ENCODE measurements at places on chromosomes 2 and 18.

- no peak for DNase-seq
These were observed 764.6 kb upstream of the ZEB2 start for GRCh38 chr2:145284551-145284950.

GRCh38 chr18:14015416-14015815 is 100.1 kb upstream of the MC2R start:
- no peak for DNase-seq

DNA sequence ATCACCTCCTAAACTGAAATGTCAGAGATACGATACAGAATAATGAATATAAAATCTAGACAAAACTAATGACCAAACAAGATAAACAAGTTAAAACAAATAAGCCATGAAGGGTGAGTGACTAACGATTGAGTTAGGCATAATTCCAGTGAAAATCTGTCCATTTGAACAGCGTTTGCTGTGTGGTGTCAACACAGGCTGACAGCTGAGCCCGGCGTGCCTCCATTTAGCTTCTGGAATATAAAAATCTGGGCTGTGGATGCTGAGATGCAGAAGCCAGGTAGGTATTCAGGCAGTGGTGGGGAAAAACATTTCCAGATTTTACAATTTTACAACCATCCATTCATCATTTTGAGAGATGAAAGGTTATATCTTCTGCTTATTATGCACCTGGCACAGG is 2041.4 kb upstream of the CELF4 start:
- no peak for DNase-seq

GRCh38 chr18:7896805-7897518 is 329.8 kb downstream of the PTPRM start:
- DNase-seq: no peak

- peak; percentile 79 for DNase-seq
These were observed 114.0 kb downstream of the FAM210A start for GRCh38 chr18:13612196-13612997.

GRCh38 chr18:23504720-23505119 is 1.4 kb downstream of the RMC1 start:
- peak; percentile 16 for DNase-seq

- DNase-seq: no peak
These were observed 220.8 kb upstream of the THUMPD2 start for GRCh38 chr2:39999864-40000263.

DNA sequence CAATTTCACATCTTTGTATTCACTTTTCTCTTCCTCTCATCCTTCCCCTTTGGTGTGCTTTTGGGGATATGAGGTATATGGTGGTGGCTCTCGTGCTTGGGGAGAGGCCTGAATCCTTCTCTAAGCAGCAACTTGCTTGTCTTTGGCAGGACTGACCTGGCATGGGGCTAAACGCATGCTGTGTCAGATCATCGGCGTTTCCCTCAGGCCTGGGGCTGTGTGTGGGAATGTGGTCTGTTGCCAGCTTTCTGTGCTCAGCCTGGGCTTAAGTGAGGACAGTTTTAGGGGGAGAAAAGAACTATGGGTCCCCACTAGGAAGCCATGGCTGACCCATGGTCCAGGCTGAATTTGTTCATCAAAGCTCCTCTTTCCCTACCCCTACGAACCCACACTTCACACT is 60.7 kb downstream of the TET3 start:
- no peak for DNase-seq

- DNase-seq: no peak
These were observed 3.3 kb downstream of the BAZ2B start for GRCh38 chr2:159613091-159613490.

GRCh38 chr2:11962707-11963328 is 216.4 kb downstream of the LPIN1 start:
- no peak for DNase-seq

GRCh38 chr2:143150287-143150686 is 21.1 kb downstream of the ARHGAP15 start:
- DNase-seq: no peak

GRCh38 chr2:158120102-158120501 is 18.4 kb downstream of the UPP2 start:
- DNase-seq: no peak

GRCh38 chr2:168717790-168718502 is 84.5 kb upstream of the NOSTRIN start:
- no peak for DNase-seq

DNA sequence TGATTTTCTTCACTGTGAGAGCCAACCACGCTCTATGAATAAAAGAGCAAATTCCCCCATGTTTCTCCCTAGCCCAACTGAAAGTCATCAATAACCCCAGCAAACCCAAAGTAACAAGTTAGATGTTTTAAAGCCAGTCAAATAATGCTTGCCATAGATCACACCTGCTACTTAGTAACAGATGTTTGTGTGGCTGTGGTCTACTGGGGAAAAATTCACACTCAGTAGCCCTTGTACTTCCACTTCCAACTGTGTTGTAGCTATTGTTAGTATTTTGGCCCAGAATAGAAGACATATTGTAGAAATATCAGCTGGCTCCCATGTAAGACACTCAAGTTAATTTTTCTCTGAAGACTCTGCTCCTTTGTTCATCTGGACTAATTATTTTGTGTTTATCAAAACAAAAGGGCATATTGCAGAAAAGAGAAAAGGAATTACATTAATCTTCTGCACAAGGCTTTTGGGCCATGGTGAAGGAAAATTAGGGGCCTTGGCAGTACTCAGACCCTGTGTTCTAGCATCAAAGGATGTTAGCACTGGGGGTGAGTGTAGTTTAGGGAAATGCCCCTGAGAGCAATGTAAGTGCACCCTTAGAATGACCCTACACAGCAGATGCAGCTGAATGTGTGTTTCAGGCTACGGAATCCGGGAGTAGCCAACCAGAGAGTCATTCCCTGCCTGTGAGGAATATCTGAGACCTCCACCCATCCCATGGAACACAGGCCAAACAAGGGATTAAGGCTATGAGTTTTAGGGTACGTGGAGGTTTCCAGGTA is 521.9 kb downstream of the EPHA4 start:
- DNase-seq: no peak

GRCh38 chr2:72148837-72149555 is 1.3 kb upstream of the CYP26B1 start:
- DNase-seq: no peak

DNA sequence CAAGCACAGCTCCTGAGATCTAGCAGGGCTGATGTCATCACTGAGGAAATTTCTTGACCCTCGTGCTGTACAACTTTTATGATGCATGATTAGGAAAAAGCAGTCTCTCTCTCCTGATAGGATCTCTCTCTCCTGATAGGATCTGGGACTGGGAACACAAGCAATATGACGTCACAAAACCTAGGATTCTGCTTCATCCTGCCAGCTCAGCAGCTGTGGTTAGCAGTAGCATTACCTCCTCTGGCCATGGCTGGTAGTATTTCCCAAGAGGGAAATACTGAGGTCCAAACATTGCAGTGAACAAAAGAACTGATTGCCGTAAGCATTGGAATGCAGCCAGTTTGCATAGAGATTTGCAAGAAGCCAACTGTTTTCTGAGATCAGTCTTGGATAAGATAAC is 521.2 kb upstream of the POU3F3 start:
- no peak for DNase-seq

GRCh38 chr18:23722646-23723045 is 33.4 kb downstream of the LAMA3 start:
- no peak for DNase-seq

- DNase-seq: no peak
These were observed 15.9 kb downstream of the FAM171B start for GRCh38 chr2:186709529-186710450.

DNA sequence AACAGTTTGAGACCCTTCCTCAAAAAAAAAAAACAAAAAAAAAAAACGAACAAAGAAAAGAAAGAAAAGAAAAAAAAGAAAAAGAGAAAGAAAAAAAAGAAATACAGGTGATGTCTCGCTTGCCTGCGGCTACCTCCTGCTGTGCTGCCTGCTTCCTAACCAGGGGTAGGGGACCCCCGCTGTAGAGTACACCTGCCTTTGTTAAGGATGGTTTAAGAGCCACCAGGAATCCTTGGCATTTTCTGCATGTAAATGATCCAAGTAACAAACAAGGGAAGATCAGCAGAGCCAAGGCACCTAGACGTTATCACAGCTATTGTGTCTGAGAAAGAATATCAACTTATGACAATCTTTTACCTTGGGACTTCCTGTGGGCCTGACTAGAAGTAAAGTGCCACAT is 856.8 kb upstream of the GCFC2 start:
- no peak for DNase-seq

- no peak for DNase-seq
These were observed 287.0 kb downstream of the NDUFA10 start for GRCh38 chr2:239738159-239738558.

- no peak for DNase-seq
These were observed 48.0 kb upstream of the CTLA4 start for GRCh38 chr2:203819434-203820133.

DNA sequence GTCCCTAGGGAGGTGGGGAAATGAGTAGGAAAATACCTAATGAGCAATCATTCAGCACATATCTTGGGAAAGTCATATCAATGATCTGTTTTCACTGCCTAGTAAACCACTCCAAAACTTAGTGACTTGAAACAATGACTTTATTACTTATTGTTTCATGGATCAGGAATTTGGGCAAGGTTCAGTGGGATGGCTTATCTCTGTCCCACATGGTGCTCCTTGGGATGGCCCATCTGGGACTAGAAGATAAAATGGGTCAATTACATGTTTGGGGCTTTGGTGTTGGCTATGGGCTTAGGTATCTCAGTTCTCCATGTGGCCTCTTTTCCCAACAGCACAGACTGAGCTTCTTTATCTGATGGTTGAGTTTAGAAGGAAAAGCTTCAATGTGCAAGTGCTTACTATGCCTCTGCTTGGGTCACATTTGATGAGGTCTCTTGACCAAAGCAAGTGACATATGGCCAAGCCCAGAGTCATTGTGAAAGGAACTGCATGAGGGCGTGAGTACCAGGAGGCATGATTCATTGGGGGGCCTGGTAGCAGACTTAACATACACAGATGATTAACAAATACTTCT is 218.1 kb upstream of the TNP1 start:
- DNase-seq: no peak

GRCh38 chr2:230068651-230069055 is at the start of gene SLC16A14:
Gene SLC16A14, minus strand, starts transcription at chr2:230068924. Its CDS starts 9,572 bp downstream, at chr2:230059352.
- peak; percentile 5 for DNase-seq

DNA sequence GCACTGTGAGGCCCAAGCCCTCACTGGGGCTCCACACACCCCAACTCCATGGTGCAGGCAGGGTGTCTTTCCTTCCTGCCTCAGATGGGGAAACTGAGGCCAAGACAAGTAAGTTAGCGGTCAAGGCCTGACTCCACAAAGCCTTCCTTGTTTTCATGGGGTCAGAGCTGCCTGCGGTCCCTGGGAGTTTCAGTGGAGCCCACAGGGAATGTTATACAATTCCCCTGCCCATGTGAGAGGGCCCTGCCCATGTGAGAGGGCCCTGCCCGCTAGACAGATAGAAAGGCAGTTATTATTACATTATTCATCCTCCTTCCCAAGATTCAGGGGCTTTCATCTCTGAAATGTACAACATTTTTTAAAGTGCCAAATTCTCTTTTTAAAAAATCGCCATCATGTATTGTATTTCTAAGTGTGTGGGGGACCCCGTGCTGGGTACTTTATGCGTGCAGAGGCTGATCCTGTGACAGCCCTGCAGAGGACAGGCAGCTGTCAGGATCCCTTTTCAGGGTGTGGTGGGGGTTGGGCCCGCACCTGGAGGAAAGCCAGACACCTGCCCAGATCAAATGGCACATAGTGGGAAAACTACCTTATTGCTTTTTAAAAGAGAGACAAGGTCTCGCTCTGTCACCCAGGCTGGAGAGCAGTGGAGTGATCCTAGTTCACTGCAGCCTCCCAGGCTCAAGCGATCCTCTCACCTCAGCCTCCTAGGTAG is 23.4 kb downstream of the FBLN7 start:
- no peak for DNase-seq

DNA sequence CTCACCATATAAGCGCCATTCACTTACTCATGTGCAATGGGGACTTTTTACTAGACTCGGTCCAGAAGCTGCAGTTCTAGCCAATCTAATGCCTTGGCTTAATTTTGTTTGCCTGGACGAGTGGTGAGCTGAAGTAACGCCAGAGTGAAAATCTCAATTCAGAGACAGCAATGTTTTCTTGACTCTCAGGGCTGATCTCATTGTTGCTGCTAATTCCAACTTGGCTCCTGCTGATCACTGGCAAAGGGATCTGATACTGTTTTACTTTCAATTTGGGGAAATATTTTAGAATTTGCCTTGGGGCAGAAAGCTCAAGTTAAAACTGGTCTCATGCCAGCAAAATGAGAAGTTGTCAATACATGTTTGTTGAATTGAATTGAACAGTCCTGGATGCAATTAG is 906.6 kb upstream of the CDH2 start:
- DNase-seq: no peak

DNA sequence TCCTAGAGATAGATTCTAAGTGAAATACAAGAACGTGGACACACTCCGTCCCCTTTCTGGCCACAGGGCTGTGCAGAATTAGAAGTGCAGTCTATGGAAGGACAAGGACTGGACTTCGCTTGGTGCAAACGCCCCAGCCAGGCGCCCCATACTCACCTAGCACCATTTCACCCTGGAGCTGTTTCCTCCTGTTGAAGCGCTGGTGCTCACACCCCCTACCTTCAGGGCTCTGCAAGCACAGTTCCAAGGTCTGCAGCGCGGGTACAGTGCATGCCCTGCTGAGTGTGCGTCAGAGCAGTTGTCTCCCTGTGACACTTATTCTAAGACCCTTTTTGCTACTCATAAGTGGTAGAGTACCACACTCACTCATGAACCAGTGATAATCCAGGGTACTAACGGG is 3.0 kb downstream of the HPCAL1 start:
- DNase-seq: peak; percentile 24
